ENCODE measurements at places on chromosomes 2 and 18. TPM values are rescaled to one million over a fixed set of nuclear protein-coding genes. Genes with fewer than 3 reads are reported as not detected.
A peak's percentile ranks its signal among the peaks of the same experiment; 100 is the strongest.

DNA sequence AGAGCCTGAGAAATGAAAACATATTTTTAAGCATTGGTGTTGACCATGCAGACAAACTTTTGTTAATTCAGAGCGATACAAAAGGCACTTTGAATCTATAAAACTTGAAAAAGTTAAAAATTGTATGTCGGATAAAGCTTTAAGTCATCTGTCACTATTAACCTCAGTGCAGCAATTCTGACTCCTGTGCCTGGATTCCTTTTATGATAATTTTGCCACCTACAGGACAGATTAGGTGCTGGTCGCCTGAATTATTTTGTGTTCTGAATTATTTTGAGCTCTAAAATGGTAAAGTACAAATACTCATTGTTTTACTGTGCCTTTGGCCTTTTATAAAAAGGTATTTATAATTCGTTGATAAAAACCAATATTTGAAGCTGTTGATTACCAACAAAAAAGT, 19.4 kb upstream of the RNF138 start:
- no peak for DNase-seq

Gene CNDP1
- total RNA-seq, result not detected

DNA sequence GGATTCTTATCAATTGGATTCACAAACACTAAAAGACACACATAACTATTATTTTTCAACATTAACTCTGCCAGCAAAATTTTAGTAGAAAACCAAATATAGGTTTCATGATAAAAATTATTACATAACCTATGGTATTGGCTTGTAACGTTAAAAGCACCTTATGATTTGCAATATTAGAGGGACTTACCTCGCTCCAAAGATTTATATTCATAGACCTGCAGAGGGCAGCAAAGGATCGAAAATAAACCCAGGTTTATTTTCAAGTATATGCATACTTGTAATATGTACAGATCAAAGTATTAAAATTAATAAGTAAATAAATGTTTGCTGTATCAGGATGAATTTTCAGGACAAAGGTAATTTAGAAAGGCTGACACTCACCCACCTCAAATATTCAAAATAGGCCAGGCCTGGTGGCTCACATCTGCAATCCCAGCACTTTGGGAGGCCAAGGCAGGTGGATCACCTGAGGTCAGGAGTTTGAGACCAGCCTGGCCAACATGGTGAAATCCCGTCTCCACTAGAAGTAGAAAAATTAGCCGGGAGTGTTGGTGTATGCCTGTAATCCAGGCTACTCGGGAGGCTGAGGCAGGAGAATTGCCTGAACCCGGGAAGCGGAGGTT, 45.3 kb downstream of the LRPPRC start:
- no peak for DNase-seq

Gene SLC38A11
- not detected for total RNA-seq

GRCh38 chr2:237726401-237726830, 72.2 kb upstream of the RBM44 start:
- no peak for DNase-seq

DNA sequence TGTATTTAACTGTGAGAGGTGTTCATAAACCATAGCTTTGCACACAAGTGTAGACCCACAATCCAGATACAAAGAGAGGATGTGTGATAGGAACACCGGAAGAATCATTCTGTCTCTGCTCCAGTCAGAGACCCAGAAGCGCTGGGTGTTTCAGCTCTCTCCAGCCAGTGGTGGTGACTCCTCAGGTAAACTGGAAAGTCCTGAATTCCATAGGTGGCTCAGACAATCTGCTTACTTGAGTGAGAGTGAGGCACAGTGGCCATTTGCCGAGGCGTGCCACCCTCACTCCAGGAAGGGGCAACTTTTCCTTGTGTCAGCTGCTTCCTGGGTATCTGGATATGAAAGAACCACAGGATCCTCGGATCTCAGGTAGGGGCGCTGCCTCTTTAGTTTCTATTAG, 171.5 kb downstream of the KCNS3 start:
- no peak for DNase-seq

DNA sequence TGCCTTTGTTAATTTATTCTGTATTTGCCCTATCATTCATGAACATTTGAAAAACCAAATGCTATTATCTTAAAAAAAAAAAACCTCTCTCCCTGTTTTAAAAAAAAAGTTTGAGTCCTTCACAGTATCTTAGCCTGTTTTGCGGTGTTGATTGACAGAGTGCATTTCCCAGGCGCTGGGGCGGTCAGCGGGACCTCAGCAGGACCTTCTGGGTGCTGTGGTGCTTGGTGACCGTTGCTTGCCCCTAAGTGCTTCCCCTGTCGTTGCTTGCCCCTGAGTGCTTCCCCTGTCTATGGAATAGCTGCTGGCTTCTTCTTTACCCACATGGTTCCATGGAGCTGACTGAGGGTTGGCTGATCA, 12.1 kb downstream of the ATP6V1C2 start:
- DNase-seq, result no peak

Gene KYNU
- total RNA-seq, result not detected

DNA sequence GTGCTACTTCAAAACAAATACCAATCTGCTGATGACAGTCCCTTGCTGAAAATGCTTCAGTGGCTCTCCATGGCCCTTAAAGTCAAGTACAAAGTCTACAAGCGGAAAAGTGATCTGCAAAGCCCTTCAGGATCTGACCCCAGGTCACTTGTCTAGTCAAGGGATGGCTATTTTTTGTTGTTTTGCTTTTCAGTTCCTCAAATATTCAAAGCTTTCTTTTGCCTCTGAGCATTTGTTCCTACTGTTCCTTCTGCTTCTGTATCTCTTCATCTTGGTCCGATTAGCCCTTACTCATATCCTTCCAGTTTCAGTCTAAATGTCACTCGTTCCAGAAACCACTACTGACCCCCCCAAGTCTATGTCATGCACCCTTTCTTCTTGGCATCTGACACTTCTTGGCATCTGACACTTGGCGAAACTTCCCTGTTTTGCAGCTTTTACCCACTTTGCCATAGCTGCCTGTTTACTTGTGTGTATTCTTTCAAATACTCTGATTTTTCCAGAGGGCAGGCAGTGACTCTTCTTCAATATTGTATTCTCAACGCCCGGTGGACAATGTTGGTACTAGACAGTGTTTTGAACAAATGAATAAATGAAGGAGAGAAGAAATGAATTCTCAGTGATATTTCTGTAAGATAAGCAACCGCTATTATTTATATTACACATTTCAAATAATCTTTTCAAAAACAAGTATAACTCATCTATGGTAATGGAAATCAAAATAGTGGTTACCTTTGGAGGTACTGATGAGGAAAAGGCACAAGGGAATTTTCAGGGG, 175.9 kb upstream of the FN1 start:
- no peak for DNase-seq

Gene TEKT4
- total RNA-seq, result not detected

DNA sequence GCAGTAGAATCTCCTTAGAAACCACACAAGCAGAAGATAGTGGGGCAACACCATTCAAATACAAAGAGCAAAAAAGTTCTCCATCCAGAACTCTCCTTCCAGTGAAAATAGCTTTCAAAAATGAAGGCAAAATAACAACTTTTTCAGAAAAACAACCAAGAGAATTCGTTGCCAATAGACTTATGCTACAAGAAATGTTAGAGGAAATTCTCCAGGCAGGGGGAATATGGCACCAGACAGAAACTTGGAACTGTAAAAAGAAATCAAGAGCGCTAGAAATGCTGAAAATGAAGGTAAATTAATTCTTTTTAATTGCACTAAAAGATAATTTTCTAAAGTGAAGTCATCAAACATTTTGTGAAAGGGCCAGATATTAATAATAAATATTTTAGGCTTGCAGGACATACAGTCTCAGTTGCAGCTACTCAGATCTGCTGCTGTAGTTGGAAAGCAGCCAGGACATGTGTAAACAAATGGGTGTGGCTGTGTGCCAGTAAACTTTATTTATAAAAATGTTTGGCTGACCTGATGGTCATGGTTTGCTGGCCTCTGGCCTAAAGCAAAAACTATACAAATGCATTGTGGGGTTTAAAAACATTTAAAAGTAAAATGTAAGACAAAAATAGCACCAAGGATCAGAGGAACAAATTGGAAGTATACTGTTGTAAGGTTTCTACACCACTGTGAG, 73.7 kb upstream of the TGFA start:
- no peak for DNase-seq

DNA sequence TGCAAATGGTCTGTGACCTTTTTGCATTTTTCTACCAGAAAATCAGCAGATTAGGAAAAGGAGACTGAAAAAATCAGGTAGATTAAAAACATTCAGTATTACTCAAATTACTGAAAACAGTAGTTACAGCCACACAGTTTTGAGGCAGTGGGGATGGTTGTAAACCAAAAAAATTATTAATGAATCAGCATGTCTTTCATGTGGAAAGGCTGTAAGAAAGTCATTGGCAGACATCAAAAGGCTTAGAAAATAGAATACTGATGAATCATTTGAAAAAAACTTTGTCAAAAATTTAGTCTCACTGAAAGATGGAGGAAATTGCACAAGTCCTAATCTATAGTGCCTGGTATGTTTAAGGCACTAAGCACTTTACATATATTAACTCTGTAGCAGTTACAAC, 133.9 kb upstream of the GCFC2 start:
- no peak for DNase-seq

Gene CFAP65
- not detected for total RNA-seq

DNA sequence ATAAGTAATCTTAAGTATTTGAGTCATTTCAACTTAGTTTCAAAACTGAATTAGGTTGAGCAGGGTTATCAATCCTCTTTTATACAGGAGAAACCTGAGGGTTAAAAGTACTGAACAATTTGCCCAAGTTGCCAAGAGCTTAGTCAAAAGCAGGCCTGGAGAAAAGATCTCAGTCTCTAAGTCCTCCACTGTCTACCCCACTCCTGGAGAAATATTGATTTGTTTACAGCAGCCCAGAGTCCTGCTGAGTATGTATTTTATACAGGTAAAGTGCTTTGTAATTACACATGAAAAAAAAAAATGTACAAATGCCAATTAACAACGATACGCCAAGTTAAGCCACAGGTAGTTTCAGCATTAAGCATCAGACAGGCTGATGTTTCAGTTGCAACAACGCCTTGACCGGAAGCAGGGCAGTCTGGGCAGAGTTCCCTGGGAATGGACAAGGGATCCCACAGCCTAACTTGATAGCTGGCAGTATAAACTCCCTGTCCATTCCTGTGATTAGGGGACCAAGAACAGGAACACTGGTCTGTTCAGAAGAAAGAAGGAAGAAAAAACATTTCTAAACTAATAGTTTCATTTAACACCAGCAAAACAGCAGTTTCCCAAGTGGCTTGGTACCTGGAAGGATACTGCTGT, 132.9 kb downstream of the MYO5B start:
- no peak for DNase-seq

Gene WDCP
- 17.8 TPM for total RNA-seq

Gene EFEMP1
- total RNA-seq, result not detected

Gene AOX1
- total RNA-seq, result 0.24 TPM

Gene ARHGAP25
- total RNA-seq, result 139 TPM

- DNase-seq, result no peak
These were observed 26.6 kb upstream of the SNTG2 start for GRCh38 chr2:923832-924601.

GRCh38 chr2:209614690-209615369, 156.8 kb upstream of the UNC80 start:
- no peak for DNase-seq

Gene DHRS9
- total RNA-seq, result 1.1 TPM

GRCh38 chr2:27703638-27704341, 40.1 kb downstream of the SLC4A1AP start:
- peak; percentile 77 for DNase-seq

GRCh38 chr2:52034706-52035105, 1002.8 kb upstream of the NRXN1 start:
- no peak for DNase-seq

Gene RAMP1
- total RNA-seq, result 0.84 TPM

- DNase-seq, result no peak
These were observed 82.1 kb upstream of the CCDC141 start for GRCh38 chr2:179132076-179132475.

DNA sequence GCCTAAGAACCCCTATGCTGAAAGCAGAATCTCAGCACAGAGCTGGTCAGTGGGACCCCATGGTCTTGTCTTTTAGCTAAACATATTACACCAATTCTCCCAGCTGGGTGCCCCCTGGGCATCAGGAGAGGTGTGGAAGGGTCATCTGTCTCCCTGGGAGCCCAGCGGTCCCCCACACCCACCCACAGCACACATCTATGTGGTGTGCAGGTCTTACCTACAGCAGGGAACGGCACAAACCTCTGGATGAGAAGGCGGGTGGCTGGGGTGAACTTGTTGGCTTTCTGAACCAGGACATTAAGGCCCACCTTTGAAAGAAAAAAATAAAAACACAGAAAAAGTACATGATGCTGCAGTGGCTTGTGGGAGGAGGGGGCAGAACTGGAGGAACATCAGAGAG, 70.7 kb downstream of the EMX1 start:
- no peak for DNase-seq

DNA sequence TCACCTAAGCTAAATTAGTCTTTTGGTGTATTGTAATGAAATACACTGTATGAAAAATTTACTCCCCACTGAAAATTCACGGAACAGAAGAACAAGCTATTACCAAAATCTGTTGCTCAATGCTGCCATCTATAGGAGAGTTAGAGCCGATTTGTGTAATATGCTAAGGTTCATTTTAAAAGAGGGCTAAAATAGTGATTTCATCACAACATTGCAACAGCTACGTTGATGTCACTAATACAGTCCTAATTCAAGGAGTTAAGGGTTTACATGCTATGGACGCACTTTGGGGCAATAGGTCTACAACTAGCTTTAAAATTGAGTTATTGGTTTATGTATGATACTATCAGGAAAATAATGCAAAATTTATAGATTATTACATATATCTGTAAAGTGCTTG, 3.0 kb upstream of the IRS1 start:
- peak; percentile 50 for DNase-seq

- DNase-seq, result no peak
These were observed 6.1 kb upstream of the OTOF start for GRCh38 chr2:26483957-26484565.

DNA sequence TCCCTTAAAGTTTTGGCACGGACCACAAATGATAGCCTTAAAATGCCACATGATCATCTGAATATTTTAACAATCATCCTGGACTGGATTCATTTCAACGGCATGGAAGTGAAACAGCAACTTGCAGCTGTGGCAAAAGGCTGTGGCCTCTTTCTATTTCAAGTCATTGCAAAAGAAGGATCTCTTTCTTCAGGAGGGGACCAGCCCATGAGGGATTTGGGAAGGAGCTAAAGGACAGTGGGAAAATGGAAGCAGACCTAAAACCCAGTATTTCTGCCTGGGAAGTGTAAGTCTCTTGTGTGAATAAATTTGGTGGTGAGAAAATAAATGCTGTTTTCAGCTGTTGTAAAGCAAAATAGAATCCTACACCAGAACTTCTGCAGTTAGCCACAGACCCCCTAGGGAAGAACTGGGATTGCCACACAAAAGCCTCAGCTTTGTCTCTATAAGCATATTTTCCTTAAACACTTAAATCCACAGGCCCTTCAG, 107.3 kb upstream of the ZFP36L2 start:
- DNase-seq, result no peak

Gene INPP5D
- 119 TPM for total RNA-seq

Measured in naive thymus-derived CD4-positive, alpha-beta T cell (primary cell).